ENCODE measurements at places on chromosomes 7 and 10. TPM values are rescaled to one million over a fixed set of nuclear protein-coding genes. Genes with fewer than 3 reads are reported as not detected.

DNA sequence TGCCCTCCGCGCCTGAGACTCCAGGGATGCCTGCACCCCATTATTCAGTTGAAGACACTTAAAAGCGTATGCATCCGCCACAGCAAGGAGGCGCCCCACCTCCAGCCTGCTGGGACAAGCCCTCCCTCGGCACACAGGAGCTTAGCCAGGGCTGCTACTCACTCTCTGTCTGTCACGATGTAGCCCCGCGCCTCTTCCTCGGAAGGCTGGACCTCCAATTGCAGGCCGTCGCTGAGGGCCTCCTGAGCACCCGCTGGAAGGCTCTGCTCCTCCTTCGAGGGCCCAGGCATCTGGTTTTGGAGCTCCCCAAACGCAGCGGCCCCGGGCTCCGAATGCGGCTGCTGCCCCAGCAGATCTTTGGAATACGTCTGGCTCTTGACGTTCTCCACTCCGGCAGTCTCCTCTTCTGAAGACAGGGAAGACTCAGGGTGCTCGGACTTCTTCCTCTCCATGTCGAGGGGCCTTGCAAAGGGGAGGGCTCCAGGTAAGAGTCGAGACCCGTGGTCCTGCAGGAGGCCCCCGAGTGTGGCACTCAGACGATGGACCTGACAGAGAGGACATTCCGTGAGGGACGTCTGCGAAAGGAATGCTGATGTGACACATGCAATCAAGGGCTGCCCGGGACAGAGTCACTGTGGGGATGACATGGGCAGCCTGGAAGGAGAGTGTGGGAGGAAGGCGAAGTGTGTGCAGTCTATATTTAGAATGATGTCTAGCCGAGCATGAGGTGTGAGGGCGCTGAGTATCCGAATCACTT, 453.9 kb downstream of the PTPRN2 start:
- DNase-seq, result no peak

GRCh38 chr7:31758755-31759154, 71.7 kb downstream of the PPP1R17 start:
- no peak for DNase-seq

GRCh38 chr7:138350701-138351357, 109.2 kb upstream of the TRIM24 start:
- DNase-seq, result no peak

DNA sequence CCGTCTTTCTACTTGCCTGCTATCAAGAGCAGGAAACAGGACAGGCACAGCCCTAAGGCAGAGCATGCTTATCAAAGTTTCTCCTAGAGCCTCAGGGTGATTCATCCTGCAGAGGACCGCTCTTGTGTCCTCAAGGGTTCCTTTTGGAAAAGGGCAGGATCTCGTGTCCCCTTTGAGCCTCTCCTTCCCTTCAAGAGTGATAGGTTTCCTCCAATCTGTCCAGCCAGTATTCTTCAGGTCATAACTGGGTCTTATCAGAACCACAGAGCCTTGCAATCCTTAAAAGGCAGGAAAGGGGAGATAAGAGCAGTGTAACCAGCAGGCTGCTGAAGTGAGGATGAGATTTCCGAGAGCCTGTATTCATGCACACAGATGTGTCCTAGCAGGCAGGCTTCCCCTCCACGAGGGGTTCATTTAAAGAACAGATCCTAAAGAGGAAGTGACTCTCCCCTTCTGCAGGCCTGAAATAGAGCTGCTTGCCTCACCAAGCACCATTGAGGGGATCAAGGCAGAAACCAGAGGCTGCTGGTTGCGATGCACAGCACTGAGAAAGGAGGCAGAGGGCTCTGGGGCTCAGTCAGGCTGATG, 90.5 kb upstream of the SVIL start:
- no peak for DNase-seq

GRCh38 chr10:110671788-110672579, 27.8 kb downstream of the RBM20 start:
- DNase-seq, result peak; percentile 27

DNA sequence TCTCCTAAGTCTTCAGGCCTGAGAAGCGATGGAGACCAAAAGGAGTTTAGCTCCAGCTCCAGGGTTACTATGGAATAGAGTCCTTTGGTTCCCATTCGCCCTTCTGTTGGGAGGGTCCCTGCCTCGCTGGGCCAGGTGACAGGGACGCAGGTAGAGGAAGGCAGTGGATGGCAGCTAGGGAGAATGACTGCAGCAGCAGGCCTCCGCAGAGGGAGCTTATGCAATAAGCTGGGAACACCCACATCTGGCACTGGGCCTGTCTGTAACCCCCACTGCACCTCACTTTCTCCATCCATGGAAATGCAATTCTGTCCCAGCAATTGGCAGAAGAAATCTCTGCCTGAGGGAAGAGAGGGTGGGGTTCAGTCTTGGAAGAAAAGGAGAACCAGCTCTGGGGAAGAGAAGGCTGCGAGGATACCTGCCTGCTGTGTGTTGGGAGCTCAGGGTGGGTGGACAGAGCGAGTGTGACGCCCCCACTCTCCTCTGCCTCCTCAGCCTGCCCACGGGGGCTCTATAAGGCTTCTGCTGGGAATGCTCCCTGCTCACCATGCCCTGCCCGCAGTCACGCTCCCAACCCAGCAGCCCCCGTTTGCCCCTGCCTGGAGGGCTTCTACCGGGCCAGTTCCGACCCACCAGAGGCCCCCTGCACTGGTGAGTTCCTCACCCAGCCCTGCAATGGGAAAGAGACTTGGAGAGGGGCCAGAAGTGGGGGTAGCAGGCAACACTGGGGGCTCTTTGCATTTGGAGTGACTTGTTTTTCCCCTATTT, 10.3 kb downstream of the EPHB6 start:
- no peak for DNase-seq

DNA sequence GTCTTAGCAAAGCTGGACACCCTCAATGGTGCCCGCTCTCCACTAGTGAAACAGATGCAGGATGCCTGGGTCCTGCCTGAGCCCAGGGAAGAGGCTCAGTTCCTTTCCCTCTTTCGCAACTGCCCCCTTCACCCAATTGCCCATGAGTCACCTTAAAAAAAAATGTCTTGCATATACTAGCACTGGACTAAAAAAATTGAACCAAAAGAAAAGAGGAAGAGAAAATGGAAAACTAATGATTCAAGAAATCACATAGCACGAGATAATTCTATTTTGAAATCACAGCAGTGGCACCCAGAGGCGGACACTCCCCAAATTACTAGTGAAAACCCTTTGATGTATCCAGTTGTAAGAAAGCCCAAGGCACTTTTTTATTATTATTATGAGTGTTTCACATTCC, 972.5 kb downstream of the LRMDA start:
- DNase-seq, result no peak

DNA sequence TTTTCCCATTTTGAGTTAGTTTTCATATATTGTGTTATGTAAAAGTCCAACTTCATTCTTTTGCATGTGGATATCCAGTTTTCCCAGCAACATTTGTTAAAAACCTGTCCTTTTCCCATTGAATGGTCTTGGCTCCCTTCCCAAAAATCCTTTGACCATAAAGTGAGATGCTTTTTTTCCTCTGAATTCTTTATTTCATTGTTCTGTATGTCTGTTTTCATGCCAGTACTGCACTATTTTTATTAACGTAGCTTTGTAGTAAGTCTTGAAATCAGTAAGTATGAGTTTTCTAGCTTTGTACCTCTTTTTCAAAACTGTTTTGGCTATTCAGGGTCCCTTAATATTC, 20.0 kb downstream of the C1GALT1 start:
- DNase-seq, result no peak

GRCh38 chr10:69474742-69475432, 23.6 kb downstream of the TSPAN15 start:
- no peak for DNase-seq

DNA sequence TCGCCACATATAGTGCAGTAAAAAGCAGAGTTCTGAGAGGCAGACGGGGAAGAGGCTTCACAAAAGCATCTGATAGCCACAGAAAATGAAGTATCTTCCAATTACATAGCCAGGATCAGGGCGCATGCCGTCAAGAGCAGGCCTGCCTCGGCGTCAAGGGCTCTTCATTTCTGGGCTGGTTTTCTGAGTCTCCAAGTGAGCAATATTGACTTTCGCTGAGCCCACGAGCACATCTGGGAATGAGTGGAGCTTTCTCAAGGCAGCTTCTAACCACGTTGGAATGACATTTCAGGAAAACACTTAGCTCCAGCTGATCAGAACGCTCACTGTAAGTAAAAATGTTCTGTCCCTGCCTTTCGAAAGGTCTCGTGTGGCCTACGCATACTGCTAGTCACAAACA, 51.9 kb downstream of the CLRN3 start:
- DNase-seq, result no peak

DNA sequence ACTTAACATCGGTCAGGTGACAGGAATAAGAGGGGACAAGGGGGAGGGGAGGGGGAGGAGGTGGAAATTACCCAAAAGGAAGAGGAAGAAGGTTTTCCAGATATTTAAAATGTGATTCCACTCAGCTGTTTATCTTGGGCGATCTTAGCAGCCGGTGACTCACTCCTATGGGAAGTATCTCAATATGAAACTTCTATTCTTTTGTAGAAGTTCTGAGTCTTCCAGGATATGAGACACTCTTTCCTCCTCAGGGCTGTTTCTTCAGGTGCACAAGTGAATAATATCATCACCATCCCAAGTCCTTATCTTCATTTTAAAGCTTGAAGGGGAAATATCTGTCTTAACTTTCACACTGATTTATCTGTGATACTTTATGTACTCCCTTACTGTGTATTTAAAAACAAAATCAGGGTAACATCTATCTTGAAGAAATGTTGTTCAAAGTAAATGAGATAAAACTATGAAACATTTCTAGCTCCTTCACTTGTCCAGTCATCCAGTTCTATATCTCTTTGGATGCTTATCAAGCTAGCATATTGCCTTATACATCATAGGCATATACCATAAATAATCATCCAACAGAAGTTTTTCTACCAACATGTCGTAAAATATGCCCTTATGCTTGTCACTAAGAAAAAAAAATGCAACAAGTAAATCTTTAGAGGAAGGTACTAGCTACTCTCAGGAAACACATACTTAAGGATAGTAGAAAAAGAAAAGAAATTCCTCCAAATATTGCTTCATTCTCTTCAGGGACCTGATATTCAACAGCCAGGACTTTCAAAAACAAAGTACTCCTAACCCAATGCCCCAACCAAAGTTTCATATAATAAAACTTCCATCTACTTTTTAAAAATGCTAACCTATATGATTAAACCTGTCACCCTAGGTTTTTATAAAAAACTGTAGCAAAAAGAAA, 13.7 kb downstream of the DOCK4 start:
- DNase-seq, result no peak

GRCh38 chr7:121202834-121203233, 126.0 kb upstream of the WNT16 start:
- no peak for DNase-seq

DNA sequence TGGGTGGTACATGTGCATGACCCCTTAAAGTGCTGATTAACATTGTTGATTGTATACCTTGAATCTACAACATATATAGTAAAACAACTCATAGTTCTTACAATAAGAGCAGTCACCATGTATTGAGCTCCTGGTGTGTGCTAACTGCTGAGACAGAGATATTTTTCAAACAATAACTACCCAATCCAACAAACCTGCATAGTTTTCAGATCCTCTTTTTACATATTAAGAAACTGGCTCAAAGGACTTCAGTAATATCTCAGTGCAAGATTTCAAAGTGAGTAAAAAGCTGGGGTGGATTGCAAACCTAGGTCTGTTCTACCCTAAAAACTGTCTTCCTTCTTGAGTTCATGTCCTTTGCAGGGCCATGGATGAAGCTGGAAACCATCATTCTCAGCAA, 272.2 kb downstream of the SNX13 start:
- no peak for DNase-seq

- DNase-seq, result no peak
Measured at GRCh38 chr10:69630651-69631400, 779 bp downstream of the FAM241B start.

DNA sequence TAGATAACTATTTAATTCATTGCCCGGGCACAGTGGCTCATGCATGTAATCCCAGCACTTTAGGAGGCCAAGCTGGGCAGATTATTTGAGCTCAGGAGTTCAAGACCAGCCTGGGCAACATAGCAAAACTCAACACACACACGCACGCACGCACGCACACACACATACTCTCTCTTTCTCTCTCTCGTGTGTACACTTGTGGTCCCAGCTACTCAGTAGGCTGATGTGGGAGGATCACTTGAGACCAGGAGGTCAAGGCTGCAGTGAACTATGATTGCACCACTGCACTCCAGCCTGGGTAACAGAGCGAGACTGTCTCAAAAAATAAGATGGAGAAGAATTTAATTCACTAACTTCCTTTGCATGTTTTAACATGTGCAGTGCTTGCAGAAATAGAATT, 38.1 kb downstream of the PTPN12 start:
- DNase-seq, result no peak

- no peak for DNase-seq
Measured at GRCh38 chr7:31105256-31105950, 53.3 kb downstream of the ADCYAP1R1 start.

- DNase-seq, result no peak
Measured at GRCh38 chr10:122190176-122190943, 80.7 kb upstream of the BTBD16 start.

- no peak for DNase-seq
Measured at GRCh38 chr10:59819265-59819664, 66.0 kb upstream of the MRLN start.

DNA sequence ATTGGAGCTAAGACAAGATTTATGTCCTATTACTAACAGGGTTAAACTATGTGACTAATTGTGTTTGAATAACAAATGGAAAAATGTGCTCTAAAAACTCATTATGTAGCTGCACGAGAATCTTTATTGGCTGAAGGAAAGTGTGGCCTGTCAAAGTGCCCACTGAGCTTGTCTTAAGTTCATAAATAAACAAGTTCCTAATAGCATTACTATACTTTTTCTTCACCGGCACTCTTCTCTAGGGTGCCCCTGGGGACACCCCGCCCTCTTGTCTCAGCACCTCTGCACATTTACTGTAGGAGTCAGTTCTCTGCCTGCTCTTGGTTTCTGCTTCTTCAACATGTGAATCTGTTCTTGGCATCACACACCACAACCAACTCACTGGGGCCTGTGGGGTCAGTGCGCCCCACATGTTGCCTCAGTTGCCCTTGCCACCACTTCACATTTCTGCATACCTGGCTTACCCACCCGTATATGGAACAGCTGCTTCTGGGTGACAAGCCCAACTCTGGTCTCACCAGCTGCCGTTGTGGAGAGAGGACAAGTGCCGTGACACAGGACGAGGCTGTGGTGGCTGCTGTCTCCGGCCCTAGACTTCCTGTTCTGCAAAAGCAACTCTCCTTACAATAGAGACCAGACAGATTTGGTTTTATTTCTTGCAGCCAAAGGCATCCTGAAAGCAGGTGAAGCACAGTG, 96.3 kb upstream of the DDC start:
- DNase-seq, result no peak

PCBD1 gene
- 30.3 TPM for total RNA-seq

DPP6 gene
- total RNA-seq, result not detected

ZNF804B gene
- total RNA-seq, result not detected

DDX50 gene
- total RNA-seq, result 38.8 TPM

CDC14C gene
- total RNA-seq, result not detected

MMD2 gene
- total RNA-seq, result not detected

TAS2R3 gene
- total RNA-seq, result 0.24 TPM

SLC16A9 gene
- 4.8 TPM for total RNA-seq

RET gene
- not detected for total RNA-seq

ATG9B gene
- 0.36 TPM for total RNA-seq

CREB3L2 gene
- 65.2 TPM for total RNA-seq

Measured in GM12878 (cell line).